Progenitor cell of endocrine pancreas (in vitro differentiated cells): ENCODE measurements at places on chromosomes 1 and 21. TPM values are rescaled to one million over a fixed set of nuclear protein-coding genes. Genes with fewer than 3 reads are reported as not detected.

CR1 gene
- total RNA-seq = 0.11 and 0.41 TPM in 2 replicates

LMOD1 gene
- total RNA-seq = 0.41 and 0.62 TPM in 2 replicates

NHLH1 gene
- 0.78 and 0.96 TPM in 2 replicates for total RNA-seq

CFHR4 gene
- not detected in 2 replicates for total RNA-seq

DNA sequence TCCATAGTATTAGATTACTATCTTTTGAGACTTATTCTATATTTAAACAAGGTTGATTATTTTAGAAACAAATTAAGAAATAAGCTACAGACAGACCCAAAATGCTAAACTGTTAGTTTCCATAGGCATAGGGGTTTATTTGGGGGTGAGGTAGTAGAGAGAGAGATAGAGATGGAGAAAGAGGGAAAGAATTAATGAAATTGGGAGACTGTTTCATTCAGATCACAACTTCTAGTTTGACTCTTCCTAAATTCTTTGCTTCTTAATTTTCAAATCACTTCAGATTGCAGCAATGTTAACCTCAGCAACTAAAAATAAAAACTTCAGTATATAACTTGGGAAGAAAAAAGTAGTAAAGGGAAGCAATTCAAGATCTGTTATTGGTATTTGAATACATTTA is 3.4 kb downstream of the JUN start:
- peaks cover 25% of the 10 kb centered on the region for H3K4me1 ChIP-seq
- peak overlapping the region; percentile 98 for H3K4me3 ChIP-seq
- peaks cover 17% of the 10 kb centered on the region for H3K36me3 ChIP-seq
- H3K27me3 ChIP-seq = no peaks in the 10 kb centered on the region

DNA sequence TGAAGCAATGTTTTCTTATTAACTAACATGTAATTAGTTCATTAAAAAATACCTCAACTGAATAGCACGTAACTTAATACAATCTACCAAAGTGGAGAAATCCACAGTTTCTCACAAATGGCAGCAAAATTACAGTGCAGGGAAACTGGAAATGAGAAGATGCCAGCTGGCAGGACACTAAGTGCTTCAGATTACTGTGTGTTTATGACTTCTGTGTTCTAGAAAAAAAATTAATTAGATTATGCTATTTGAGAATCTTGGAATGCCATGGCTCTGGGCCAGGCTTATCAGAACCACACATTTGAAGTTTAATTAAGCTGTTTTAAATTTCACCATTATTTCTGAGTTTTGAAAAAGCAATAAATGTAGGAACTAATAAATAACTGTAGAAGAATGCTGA is 357.6 kb downstream of the TGFB2 start:
- H3K4me3 ChIP-seq = no peak overlapping the region
- H3K36me3 ChIP-seq = no peaks in the 10 kb centered on the region
- H3K4me1 ChIP-seq = peaks cover 20% of the 10 kb centered on the region
- no peak for DNase-seq
- H3K27ac ChIP-seq = no peak overlapping the region

- DNase-seq = no peak
- no peak overlapping the region for H3K27ac ChIP-seq
- H3K4me3 ChIP-seq = no peak overlapping the region
- peaks cover 2% of the 10 kb centered on the region for H3K36me3 ChIP-seq
- no peaks in the 10 kb centered on the region for H3K27me3 ChIP-seq
These were observed 36.8 kb downstream of the EVI5 start for GRCh38 chr1:92748138-92748537.

KISS1 gene
- total RNA-seq = not detected in 2 replicates

OR6K3 gene
- not detected in 2 replicates for total RNA-seq

DNA sequence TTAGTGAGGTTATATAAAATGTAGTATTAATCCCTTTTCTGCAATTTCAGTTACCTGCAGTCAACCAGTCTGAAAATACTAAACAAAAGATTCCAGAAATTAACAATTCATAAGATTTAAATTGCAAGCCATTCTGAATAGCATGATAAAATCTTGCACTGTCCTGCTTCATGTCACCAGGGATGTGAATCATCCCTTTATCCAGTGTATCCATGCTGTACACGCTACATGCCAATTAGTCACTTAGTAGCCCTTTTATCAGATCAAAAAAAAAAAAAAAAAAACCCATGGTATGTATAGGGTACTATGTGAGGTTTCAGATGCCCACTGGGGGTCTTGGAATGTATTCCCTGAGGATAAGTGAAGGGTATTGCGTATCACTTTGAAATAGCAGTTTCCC is 191.3 kb upstream of the HP1BP3 start:
- peaks cover 2% of the 10 kb centered on the region for H3K4me1 ChIP-seq
- DNase-seq = no peak
- H3K27me3 ChIP-seq = no peaks in the 10 kb centered on the region
- no peak overlapping the region for H3K27ac ChIP-seq
- peaks cover 1% of the 10 kb centered on the region for H3K36me3 ChIP-seq
- no peak overlapping the region for H3K4me3 ChIP-seq

HUNK gene
- total RNA-seq = 39.5 and 41.9 TPM in 2 replicates

GRCh38 chr1:86906419-86906818 is 7.5 kb downstream of the SELENOF start:
- H3K4me3 ChIP-seq = no peak overlapping the region
- H3K27me3 ChIP-seq = no peaks in the 10 kb centered on the region
- no peak overlapping the region for H3K27ac ChIP-seq
- no peak for DNase-seq
- peaks cover 6% of the 10 kb centered on the region for H3K4me1 ChIP-seq

VAV3 gene
- total RNA-seq = 1.8 and 3.7 TPM in 2 replicates

GRCh38 chr1:57492586-57493226 is 68.8 kb upstream of the DAB1 start:
- DNase-seq = no peak
- H3K4me1 ChIP-seq = no peaks in the 10 kb centered on the region
- H3K36me3 ChIP-seq = no peaks in the 10 kb centered on the region
- no peak overlapping the region for H3K4me3 ChIP-seq
- H3K27ac ChIP-seq = peak overlapping the region; percentile 38

DNA sequence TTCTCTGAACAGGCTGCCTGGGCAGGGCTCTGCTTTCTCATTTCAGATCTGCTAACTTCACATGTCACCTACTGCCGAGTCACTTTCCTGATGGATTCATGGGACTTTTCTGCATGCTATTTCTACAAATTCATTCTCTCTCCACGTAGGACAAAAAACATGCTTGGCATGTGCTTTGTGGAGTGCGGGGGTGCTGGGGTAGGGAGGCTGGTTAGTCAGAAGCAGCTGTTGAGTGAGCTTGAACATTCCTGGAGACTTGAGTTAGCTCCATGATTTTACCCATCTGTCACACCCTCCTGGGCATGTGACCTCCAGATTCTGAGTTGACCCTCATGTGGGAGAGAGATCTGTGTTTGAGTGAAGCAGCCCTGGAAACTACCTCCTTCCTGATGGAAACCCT is 71.4 kb downstream of the UCK2 start:
- no peak for DNase-seq
- H3K27ac ChIP-seq = no peak overlapping the region
- H3K4me3 ChIP-seq = no peak overlapping the region
- peaks cover 16% of the 10 kb centered on the region for H3K4me1 ChIP-seq
- H3K27me3 ChIP-seq = peaks cover 46% of the 10 kb centered on the region

RNU1-2 gene
- 3,923 and 3,957 TPM in 2 replicates for total RNA-seq

DNA sequence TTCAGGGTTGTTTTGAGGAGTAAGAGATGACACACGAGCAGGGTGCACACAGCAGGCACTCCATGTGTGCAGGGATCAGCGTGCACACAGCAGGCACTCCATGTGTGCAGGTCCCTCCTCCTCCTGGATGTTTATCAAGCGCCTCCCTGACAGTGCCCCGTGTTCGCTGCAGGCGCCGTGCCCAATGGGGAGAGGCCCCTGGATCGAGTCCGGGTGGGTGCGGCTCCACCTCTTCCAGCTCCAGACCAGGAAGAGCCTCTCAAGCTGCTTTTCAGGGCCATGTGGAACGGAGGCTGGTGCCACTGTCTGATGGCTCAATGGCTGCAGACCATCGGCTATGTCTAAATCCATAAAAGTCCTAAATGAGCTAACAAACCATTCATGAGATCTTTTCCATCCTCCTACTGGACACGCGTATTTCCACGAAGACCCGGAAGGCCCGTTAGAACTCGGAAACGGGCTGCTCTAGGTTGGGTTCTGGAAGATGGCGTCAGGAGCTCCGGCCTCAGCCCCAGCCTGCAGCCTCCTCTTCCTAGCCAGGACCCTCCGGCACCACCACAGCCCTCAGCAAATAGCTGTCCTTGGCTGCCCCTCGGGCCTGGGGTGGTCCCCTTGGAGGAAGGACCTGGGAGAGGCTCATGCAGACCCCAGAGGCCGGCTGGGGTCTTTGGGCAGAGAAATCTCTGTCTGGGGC is 36.0 kb downstream of the RRP1 start:
- DNase-seq = no peak
- no peak overlapping the region for H3K4me3 ChIP-seq
- H3K27ac ChIP-seq = no peak overlapping the region
- H3K27me3 ChIP-seq = peaks cover 12% of the 10 kb centered on the region
- no peaks in the 10 kb centered on the region for H3K36me3 ChIP-seq

DNA sequence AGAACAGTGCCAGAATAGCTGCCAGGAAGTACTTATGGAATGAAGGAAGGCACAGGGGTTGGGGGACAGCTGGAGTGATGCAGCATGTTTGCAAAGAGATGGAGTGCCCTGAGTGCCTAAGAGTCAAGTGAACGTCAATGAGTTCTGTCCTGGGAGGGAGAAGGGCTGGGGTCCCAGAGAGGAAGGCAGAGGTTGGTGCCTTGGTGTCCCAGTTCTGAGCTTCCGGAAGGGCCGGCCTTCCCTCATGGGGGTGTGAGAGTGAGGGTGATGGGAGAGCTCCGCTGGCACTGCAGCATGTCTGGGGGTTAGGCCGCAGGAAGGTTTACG is 17.6 kb downstream of the NES start:
- H3K4me3 ChIP-seq = no peak overlapping the region
- H3K4me1 ChIP-seq = peaks cover 26% of the 10 kb centered on the region
- H3K36me3 ChIP-seq = no peaks in the 10 kb centered on the region
- DNase-seq = no peak
- H3K27ac ChIP-seq = no peak overlapping the region

SLAMF7 gene
- total RNA-seq = not detected in 2 replicates

GRCh38 chr1:28775121-28775942 is 36.6 kb upstream of the OPRD1 start:
- H3K27ac ChIP-seq = peak overlapping the region; percentile 82
- no peaks in the 10 kb centered on the region for H3K4me1 ChIP-seq
- DNase-seq = peak; percentile 14
- peak overlapping the region; percentile 35 for H3K4me3 ChIP-seq

DNA sequence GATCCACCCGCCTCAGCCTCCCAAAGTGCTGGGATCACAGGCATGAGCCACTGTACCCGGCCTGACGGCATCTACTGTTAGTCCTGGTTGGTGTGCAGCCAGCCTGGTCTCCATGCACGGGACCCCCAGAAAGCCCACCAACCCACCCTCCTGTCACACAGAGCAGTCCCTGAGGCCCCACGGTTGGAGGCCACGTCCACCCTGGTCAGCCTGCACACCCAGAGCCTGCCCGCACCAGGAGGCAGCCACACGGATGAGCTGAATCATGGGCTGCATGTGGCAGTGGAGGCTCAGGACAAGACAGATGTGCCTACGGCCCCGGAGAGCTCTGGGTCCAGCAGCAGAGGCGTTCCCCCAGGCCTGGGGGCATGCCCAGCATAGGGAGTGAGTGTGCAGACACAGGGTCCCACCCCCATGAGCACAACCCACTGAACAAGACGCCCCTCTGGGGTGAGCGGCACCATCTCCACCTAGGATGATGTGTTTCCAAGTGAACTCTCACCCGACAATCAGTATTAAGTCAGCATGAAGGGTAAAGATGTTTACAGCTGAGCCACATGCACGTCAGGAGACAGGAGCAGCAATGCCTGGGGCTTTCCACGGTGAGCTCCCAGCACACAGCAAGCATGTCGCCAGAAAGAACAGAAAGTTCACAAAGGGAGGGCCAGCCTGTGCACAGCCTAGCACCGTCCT is 102.1 kb downstream of the WDR4 start:
- H3K4me1 ChIP-seq = peaks cover 22% of the 10 kb centered on the region
- H3K36me3 ChIP-seq = peaks cover 27% of the 10 kb centered on the region
- H3K4me3 ChIP-seq = no peak overlapping the region

DNA sequence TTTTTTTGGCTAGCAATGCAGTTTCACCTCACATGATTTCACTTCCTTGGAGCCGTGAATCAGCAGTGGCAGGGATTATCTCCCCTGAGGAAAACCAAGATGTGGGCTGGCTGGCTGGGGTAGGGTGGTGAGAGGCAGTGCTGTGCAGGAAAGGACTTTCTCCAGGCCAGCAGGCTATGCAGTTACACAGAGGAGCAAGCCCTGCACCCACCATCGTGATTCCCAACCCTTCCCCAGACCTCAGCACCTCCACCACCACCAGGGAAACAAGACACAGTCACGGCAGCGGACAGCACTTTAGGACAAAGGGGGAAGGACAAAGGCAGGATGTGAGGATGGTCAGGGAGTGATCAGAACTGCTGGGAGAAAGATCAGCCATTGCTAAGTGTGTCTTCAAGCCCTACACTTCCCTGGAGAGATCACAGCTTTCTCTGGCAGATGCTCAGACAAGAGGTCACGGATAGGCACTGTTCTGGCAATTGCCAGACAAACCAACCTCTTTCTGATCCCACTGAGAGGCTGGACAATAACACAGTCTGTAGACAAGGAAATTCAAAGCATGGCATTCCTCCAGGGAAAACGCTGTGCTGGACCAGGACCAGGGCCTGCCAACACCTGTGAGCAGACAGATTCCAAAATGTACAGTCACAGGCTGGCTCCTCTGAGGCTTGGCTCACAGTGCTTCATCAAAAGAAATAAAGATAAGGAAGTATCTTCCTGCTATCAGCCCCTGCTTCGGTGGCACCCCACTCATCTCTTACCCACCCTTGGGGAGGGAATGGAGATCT is 509.4 kb downstream of the SMYD3 start:
- no peaks in the 10 kb centered on the region for H3K36me3 ChIP-seq
- H3K4me3 ChIP-seq = no peak overlapping the region
- H3K27me3 ChIP-seq = no peaks in the 10 kb centered on the region
- H3K27ac ChIP-seq = no peak overlapping the region

PPM1J gene
- total RNA-seq = 0.43 and 0.71 TPM in 2 replicates

GRCh38 chr1:145906954-145907753 is 2.7 kb downstream of the ITGA10 start:
- peak overlapping the region; percentile 57 for H3K27ac ChIP-seq
- peaks cover 3% of the 10 kb centered on the region for H3K27me3 ChIP-seq
- no peak overlapping the region for H3K4me3 ChIP-seq
- H3K4me1 ChIP-seq = peaks cover 2% of the 10 kb centered on the region

DNA sequence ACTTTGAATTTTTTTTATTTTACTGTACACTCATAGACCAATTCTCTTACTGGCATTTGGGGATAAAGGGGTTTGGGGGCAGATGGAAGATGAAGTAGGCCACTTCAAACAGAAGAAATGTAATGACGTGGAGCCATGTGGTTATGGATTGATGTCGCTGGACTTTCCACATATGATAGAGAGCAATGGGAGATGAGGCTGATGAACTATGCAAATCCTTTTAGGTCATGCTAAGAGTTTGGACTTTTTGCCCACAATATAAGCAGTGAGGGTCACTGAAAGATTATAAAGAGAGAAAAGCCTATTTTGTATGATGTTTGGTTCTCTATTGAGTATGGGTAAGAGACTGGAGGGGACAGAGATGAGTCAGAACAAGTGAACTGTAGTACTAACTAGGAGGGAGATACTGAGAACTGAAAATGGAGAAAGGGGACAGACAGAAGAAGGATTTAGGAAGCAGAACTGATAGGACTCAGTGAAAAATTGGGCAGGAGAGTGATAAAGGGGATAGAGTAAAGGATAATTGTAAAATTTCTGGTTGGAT is 9.2 kb downstream of the C1orf21 start:
- DNase-seq = no peak
- peaks cover 13% of the 10 kb centered on the region for H3K27me3 ChIP-seq
- H3K27ac ChIP-seq = no peak overlapping the region
- peaks cover 4% of the 10 kb centered on the region for H3K4me1 ChIP-seq
- H3K4me3 ChIP-seq = no peak overlapping the region
